ENCODE measurements at places on chromosomes 2 and 18. TPM values are rescaled to one million over a fixed set of nuclear protein-coding genes. Genes with fewer than 3 reads are reported as not detected.

The CRYGB gene
- total RNA-seq, result not detected

The NRP2 gene
- 7.4 TPM for total RNA-seq

- peak; percentile 38 for DNase-seq
Observed at GRCh38 chr2:241217320-241218031, 29.0 kb downstream of the ANO7 start.

GRCh38 chr18:3219241-3219630 lies 532 bp downstream of the MYOM1 start:
- DNase-seq, result no peak
